ENCODE measurements at places on chromosomes 2 and 18.

DNA sequence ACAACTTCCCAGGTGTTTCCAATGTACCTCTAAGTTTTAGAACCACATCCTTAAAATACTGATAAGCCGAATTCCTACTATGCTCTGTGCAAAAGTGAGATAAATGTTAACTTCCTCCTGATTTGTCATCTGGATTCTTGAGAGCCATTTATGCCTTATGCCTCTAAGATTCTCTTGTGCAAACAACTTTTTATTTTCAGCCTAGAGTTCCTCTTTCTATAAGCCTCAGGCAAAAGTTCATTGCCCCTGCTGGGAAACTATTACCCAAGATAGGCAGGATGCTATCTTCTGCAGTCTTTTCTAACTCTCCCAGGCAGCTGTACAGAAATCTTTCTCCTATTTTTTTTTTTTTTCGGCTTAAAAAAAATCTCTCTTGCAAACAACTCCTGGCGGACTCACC, 216.1 kb downstream of the KCNJ3 start:
- no peak for DNase-seq

DNA sequence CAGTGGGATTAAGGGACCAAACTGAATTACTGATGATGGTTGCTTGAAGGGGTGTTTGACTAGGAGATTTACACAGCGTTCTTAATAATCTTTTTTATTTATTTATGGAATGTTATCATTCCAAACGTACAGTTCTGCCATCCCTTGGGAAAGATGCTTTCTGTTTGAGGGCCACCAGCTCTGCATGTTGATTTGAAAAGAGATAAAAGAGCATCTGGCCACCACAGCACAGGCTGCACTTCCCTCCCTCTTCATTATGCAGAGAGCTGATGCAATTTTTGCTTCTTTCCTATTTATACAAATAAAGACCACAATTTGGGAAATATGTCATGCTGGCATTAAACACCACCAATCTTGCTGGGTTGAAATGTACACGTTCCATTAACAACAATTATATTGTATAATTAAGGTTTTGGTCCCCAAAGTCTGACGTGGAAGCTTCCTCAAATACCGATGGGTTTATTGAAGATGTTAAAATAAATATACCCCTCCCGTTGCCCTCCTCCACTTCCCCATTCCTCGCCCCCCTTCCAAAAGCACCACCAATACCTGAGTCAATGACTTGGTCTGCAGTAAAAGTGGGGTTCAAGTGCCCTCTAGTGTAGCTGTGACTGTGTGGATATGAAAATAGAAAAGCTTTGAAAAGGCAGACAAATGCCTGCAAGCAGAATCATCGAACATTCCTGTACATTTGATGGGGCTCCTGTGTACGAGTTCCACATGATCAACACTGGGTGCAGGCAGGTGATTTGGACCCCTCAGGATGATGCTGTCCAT, 211.9 kb downstream of the HRH4 start:
- DNase-seq = peak; percentile 29

DNA sequence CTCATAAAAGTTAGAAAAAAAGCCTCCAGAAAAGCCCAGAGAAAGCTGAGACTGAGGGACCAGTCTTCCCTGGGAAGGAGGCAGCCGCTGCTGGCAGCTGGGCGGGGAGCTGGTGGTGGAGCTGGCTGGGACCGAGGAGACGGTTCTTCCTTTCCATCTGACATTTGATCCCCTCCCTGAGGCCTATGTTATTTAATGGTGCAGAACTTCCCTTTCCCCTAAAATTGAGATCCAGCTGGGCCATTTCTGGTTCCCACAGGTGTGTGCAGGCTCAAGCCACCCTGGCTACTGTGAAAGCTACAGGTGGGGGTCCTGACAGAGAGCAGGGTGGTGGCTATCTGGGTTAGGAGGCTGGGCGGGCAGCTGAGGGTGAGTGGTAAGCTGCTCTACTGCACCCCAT, 81.5 kb upstream of the FZD7 start:
- DNase-seq = no peak

DNA sequence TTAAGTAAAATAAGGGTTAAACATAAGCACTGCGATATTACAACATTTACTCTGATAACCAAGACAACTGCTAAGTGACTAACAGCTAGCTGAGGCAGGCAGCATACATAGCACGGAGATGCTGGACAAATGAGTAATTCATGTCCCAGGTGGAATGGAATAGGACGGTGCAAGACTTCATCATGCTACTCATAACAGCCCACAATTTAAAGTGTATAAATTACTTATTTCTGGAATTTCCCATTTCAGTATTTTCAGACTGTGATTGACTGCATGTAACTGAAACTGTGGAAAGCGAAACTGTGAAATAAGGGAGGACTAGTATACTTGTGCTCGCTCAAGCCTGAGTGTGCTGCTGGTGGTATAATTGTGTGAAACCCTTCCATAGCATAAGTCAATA, 12.9 kb downstream of the IER3IP1 start:
- DNase-seq = no peak

- DNase-seq = no peak
These were observed 647.1 kb downstream of the GALR1 start for GRCh38 chr18:77896586-77897252.

- DNase-seq = no peak
These were observed 56.1 kb upstream of the CHRNA1 start for GRCh38 chr2:174820361-174820760.

DNA sequence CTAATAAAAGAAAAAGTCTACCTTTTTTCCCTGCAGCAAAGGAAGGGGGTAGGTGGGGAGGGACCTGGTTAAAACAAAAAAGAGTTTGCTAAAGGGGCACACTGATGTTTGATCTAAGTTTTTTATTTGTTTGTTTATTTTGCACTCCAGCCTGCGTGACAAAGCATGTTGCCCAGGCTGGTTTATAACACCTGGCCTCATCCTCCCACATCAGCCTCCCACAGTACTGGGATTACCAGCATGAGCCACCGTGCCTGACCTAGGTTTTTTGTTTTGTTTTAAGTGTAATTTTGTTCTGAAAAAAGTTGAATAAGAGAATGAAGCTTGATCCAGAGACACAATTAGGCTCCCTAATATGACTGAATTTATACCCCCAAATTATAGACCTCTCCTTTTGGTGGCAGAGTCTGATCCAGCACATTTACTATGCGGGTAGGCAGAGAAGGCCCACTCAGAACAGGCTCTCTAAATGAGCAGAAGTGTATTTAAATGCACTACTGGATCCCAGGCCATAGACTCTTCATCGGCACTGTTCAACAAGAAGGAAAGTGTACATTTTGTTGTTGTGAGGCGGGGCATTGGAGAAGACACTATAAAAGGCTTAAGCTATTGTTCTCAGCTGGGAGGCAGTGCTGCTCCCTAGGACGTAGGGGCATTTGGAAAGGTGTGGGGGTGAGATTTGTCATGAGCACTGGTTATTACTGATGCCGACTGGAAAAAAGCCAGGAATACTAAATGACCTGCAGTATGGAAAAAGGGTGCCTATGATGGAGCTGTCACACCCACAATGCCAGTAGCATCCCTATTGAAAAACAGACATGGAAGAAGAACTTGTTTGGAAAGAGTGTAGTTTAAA, 32.4 kb downstream of the MRPS9 start:
- DNase-seq = no peak

GRCh38 chr2:68044099-68044498, 18.7 kb downstream of the C1D start:
- no peak for DNase-seq

Measured in globus pallidus (tissue), 1 donor.